ENCODE measurements at places on chromosomes 12 and 14. TPM values are rescaled to one million over a fixed set of nuclear protein-coding genes. Genes with fewer than 3 reads are reported as not detected.

SLC6A15 gene
- total RNA-seq: 27.0 TPM

NOVA1 gene
- 14.6 TPM for total RNA-seq

AQP2 gene
- total RNA-seq: not detected

SIX6 gene
- 0.07 TPM for total RNA-seq

OVCH1 gene
- total RNA-seq: 0.25 TPM

KRT4 gene
- total RNA-seq: not detected

COL2A1 gene
- total RNA-seq: 24.3 TPM

NEUROD4 gene
- total RNA-seq: not detected

PLEKHH1 gene
- total RNA-seq: 48.3 TPM

NRIP2 gene
- total RNA-seq: not detected

CCDC38 gene
- 0.07 TPM for total RNA-seq

AICDA gene
- total RNA-seq: not detected

G2E3 gene
- 63.1 TPM for total RNA-seq

GRCh38 chr12:79934281-79935020 is 446 bp downstream of the PPP1R12A start:
- no peaks in the 10 kb centered on the region for H3K27me3 ChIP-seq
- peak overlapping the region; percentile 92 for H3K4me3 ChIP-seq
- peak; percentile 72 for DNase-seq
- H3K36me3 ChIP-seq: no peaks in the 10 kb centered on the region

GRCh38 chr14:23571701-23572523 is 4.3 kb upstream of the AP1G2 start:
- no peak overlapping the region for H3K4me3 ChIP-seq
- peaks cover 17% of the 10 kb centered on the region for H3K36me3 ChIP-seq
- peaks cover 56% of the 10 kb centered on the region for H3K4me1 ChIP-seq
- peaks cover 21% of the 10 kb centered on the region for H3K27me3 ChIP-seq
- no peak for DNase-seq

GRCh38 chr12:46585854-46586621 is 213.5 kb upstream of the SLC38A2 start:
- DNase-seq: peak; percentile 70
- peak overlapping the region; percentile 66 for H3K27ac ChIP-seq
- peaks cover 44% of the 10 kb centered on the region for H3K36me3 ChIP-seq
- peaks cover 37% of the 10 kb centered on the region for H3K4me1 ChIP-seq
- H3K27me3 ChIP-seq: peaks cover 6% of the 10 kb centered on the region

- no peak overlapping the region for H3K4me3 ChIP-seq
- peaks cover 12% of the 10 kb centered on the region for H3K27me3 ChIP-seq
- peaks cover 76% of the 10 kb centered on the region for H3K4me1 ChIP-seq
- DNase-seq: no peak
- H3K36me3 ChIP-seq: no peaks in the 10 kb centered on the region
These were observed 110.6 kb downstream of the PRMT8 start for GRCh38 chr12:3601461-3602150.

DNA sequence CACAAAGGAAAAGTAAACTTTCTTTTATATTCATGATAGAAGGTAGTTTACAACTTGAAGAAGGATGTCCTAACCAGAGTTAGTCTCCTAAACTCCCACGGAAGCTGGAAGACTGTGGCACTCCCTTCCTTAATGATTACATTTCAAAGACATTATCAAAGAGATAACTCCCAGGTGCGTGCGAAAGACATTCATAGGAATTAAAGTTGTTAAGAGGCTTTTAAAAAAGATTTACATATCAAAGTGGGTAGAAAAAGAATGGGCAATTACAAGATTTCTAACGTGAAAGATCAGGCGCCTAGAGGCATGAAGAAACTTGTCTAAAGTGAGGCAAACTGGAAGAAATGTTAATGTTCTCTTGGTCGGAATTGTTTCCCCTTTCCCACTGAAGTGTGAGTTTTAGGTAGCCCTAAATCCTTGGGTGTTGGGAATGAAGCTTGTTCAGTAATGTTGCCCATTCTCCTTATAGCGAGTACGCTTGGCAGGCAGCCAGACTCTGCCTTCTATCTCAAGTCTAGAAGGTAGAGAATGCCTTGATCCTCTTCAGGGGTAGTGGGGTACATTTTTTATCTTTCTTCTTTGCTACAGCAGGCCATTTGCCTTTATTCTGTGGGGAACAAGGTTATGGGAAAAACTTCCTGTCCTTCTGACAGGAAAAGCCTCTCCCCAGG is 642.0 kb downstream of the SLC6A15 start:
- H3K36me3 ChIP-seq: no peaks in the 10 kb centered on the region
- H3K27me3 ChIP-seq: peaks cover 67% of the 10 kb centered on the region
- no peak overlapping the region for H3K4me3 ChIP-seq

DNA sequence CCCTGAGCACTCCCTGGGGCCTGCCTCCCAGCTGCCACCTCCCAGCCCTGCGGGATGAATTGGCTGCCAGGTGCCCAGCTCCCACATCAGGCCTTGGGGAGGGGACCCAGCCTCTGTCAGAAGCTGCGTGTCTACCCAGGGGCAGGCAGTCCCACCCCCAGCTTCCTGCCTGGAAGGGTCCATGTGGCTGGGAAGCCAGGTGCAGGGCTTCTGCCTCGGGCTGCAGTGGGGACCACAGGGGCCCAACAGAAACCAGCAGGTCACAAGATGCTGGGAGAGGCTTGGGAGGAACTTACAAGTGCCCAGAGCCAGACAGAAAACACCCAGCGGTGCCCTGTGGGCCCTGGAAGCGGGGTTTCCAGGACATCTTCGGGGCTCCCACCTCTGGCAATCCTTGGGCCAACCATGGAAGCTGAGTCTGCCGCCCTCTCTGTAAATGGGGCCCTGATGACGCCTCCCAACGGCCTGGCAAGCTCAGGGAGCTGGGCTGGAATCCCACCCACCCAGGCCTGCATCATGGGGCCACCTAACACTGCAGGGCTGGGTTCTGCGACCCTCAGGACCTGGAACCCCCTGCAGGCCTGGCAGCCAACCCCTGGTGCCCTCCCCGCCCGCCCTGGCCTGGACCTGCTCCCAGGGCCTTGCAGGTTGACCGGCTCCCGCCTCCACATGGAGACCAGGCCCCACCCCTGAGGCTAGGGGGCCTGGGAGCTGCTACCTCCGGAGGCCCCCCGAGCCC is 36.6 kb downstream of the CCNK start:
- H3K27ac ChIP-seq: no peak overlapping the region
- peaks cover 11% of the 10 kb centered on the region for H3K4me1 ChIP-seq
- H3K36me3 ChIP-seq: no peaks in the 10 kb centered on the region
- no peak for DNase-seq
- H3K27me3 ChIP-seq: no peaks in the 10 kb centered on the region

DNA sequence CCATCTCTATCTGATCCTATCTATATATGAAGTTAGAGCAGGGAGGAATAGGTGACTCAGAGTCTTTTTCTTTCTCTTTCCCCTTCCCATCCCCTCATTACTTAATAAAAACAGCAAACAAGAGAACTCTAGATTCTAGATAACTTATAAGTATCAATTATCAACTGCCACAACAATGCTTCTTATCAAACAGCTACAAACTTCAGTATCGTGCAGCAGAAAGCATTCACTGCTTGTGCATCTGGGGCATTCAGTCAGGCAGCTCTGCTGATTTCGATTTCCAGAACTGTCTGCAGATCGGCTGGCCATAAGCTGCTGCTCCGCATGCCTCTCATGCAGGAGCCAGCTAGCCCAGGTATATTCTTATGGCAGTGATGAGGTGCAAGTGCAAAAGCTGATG is 19.4 kb downstream of the A2ML1 start:
- peaks cover 48% of the 10 kb centered on the region for H3K36me3 ChIP-seq
- no peaks in the 10 kb centered on the region for H3K27me3 ChIP-seq
- H3K4me3 ChIP-seq: no peak overlapping the region
- DNase-seq: no peak

- no peak overlapping the region for H3K4me3 ChIP-seq
- DNase-seq: no peak
- H3K27me3 ChIP-seq: no peaks in the 10 kb centered on the region
- H3K27ac ChIP-seq: no peak overlapping the region
- H3K4me1 ChIP-seq: peaks cover 2% of the 10 kb centered on the region
- H3K36me3 ChIP-seq: peaks cover 26% of the 10 kb centered on the region
These were observed 7.0 kb downstream of the CSRNP2 start for GRCh38 chr12:51076236-51076930.

GRCh38 chr14:88551980-88552431 is 2.8 kb downstream of the PTPN21 start:
- H3K4me3 ChIP-seq: peak overlapping the region; percentile 81
- peak; percentile 38 for DNase-seq
- H3K27me3 ChIP-seq: peaks cover 4% of the 10 kb centered on the region
- H3K4me1 ChIP-seq: peaks cover 21% of the 10 kb centered on the region
- H3K36me3 ChIP-seq: peaks cover 5% of the 10 kb centered on the region

DNA sequence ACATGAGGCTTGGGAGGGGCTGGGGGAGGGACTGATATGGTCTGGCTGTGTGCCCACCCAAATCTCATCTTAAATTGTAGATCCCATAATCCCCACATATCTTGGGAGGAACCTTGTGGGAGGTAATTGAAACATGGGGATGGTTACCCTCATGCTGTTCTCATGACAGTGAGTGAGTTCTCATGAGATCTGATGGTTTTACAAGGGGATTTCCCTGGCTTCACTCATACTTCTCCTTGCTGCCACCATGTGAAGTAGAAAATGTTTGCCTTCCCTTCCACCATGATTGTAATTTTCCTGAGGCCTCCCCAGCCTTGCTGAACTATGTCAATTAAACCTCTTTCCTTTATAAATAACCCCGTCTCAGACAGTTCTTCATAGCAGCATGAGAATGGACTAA is 362.9 kb downstream of the PCNX1 start:
- DNase-seq: no peak
- peaks cover 9% of the 10 kb centered on the region for H3K27me3 ChIP-seq
- no peak overlapping the region for H3K27ac ChIP-seq

DNA sequence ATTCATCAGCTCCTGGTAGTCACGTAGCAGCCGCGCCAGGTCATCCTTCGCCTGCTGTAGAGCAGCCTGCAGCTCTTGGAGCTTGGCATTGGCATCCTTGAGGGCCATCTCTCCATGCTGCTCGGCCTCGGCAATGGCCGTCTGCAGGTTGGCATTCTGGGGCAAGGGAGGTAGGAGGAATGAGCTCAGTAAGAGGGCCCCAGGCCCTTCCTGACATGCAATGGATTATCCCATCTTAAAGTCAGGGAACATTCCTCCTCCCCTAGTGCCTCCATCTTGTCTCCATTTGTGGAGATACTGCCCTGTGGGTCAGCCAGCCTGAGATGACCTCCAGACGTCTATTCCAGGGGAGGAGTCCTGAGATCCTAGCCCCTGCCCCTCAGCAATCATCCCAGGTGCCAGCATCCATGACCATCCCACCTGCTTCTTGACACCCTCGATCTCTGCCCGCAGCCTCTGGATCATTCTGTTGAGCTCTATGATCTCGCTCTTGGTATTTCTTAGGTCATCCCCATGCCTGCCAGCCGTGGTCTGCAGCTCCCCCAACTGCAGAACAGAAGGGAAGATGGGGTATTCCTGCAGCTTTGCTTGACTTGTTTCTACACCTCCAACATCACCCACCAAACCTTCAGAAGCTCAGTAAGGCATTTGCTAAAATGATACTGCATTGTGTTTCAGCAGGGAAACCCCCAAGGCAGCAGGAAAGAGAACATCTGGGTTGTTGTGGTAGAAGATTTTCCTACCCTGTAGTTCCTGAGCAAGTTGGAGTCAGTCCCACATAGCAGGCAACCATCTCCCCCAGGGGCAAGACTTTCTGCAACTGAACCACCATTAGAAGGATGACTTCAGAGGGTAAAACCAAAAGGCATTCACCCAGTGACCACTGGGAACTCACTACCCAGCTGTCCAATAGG is 4.4 kb downstream of the KRT3 start:
- no peak overlapping the region for H3K27ac ChIP-seq
- no peaks in the 10 kb centered on the region for H3K36me3 ChIP-seq
- H3K27me3 ChIP-seq: peaks cover 11% of the 10 kb centered on the region
- H3K4me3 ChIP-seq: no peak overlapping the region
- peaks cover 7% of the 10 kb centered on the region for H3K4me1 ChIP-seq
- DNase-seq: no peak

- no peak overlapping the region for H3K4me3 ChIP-seq
- H3K36me3 ChIP-seq: peaks cover 41% of the 10 kb centered on the region
- DNase-seq: no peak
- H3K27me3 ChIP-seq: peaks cover 3% of the 10 kb centered on the region
These were observed 1117.6 kb upstream of the TMEM132C start for GRCh38 chr12:127149226-127149964.

DNA sequence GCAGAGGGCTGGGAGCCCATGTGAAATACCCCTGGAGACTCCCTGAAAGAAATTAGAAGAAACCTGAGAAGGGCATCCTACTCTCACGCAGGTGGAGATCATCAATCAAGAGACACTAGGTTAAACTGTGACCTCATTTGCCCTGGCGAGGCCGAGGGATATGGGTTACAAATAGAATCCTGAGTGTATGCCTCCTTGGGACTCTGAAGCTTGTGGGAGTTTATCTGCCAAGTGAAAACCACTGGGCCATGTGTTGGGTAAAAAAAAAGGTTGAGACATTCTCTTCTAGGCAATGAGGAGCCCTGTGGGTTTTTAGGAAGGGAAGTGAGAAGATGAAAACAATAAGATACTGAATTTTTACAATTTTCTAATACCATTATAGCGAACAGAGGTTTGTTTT is 160.7 kb upstream of the ARID2 start:
- H3K27me3 ChIP-seq: no peaks in the 10 kb centered on the region
- H3K36me3 ChIP-seq: no peaks in the 10 kb centered on the region
- no peak overlapping the region for H3K27ac ChIP-seq
- H3K4me1 ChIP-seq: no peaks in the 10 kb centered on the region
- no peak for DNase-seq

DNA sequence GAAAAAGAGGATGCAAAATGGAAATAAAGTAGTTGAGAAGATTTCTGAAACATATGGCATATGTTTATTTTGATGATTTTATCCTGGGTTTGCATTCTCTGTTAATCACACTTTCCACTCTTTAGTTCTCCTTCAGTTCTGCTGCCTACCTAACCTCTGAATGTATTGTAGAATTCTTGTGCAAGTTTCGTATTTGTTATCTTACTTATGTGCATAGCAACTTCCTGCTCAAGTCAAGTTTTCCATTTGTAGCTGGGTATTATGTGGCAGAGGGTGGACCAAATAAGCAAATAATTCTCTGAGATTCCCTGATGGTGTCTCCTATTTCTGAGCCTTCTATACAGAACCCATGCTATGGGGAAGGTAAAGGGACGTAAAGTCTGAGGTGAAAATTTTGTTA is 381.6 kb downstream of the FOXG1 start:
- DNase-seq: no peak
- H3K36me3 ChIP-seq: peaks cover 9% of the 10 kb centered on the region
- 0 out of 2 replicates have a peak, but pooled peaks cover 3% of the 10 kb centered on the region for H3K27me3 ChIP-seq
- no peaks in the 10 kb centered on the region for H3K4me1 ChIP-seq
- no peak overlapping the region for H3K4me3 ChIP-seq

DNA sequence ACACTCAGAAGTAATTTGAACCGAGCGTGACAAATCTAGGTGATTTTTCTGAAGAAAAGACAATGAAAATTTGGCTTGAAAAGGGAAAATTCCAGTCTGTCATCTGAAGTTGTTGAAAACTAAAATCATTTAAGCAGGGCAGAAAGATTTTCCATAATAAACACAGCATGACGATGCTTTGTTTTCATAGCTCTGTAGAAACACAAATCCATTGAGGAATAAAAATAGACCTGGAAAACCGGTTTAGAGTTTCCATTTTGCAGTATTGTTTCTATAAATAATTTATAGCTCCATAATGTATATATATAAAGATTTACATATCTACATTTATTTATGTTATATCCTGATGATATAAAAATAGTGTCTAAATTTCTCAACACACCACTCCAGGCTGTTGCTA is 1918.5 kb upstream of the FLRT2 start:
- no peak overlapping the region for H3K4me3 ChIP-seq
- no peaks in the 10 kb centered on the region for H3K36me3 ChIP-seq
- no peaks in the 10 kb centered on the region for H3K27me3 ChIP-seq
- peaks cover 5% of the 10 kb centered on the region for H3K4me1 ChIP-seq
- no peak for DNase-seq

All from WTC11 (cell line).